Cardiac septum (tissue), 1 donor: ENCODE measurements at places on chromosomes 5 and 9. TPM values are rescaled to one million over a fixed set of nuclear protein-coding genes. Genes with fewer than 3 reads are reported as not detected.

GRCh38 chr9:105438141-105438806 is 9.6 kb upstream of the FSD1L start:
- no peak for DNase-seq

DNA sequence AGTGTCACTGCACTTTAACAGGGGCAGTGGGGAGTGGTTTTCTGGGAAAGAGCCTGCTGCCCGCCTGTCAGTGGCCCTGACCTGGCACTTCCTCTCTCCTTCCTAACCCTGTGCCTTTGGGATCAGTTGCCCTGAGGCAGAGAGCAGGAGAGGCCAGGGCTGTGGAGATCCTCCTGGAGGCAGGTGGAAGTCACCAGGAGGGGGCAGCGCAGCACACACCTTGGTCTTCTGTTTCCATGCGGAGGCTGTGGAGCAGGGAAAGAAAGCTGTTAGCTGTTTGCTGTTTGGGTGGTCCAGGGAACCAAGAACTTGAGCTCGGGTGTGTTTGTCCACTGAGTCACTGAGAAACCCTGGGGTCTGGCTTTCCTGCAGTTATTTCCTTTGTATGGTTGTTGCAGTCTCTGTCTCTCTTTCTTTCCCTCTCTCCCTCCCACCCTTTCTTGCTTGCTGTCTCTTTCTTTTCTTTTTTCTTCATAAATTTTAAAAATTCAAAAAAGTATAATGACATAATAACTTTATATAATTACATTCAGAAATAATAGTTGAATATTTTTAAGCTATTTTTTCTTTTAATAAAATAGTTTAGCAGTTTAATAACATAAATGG is 28.1 kb downstream of the NTRK2 start:
- peak; percentile 78 for DNase-seq

- DNase-seq: no peak
These were observed 224.8 kb downstream of the FAM114A2 start for GRCh38 chr5:153813901-153814300.

- DNase-seq: no peak
These were observed 207.9 kb downstream of the GADD45G start for GRCh38 chr9:89812556-89813181.

DNA sequence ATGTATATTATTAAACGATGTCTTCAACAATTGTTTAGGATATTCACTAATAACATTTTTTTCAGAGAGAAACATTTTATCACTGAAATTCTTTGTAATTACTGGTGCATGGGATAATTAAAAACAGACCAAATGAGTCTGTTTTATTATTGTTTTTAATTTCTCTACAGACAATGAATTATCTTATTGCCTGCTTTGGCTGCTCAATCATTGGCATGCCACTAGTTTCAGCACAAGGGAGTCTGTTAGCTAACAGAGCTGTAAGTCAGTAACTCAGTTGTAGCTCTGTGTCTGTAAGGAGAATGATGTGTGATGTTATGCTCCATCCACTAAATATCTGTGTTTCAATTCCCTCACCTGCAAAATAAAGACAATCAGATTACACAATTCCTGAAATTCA is 443.9 kb downstream of the PRR16 start:
- DNase-seq: no peak

GRCh38 chr9:133861086-133861485 is 122.9 kb upstream of the SARDH start:
- no peak for DNase-seq

GRCh38 chr5:139575751-139576150 is 14.6 kb downstream of the UBE2D2 start:
- DNase-seq: no peak

DNA sequence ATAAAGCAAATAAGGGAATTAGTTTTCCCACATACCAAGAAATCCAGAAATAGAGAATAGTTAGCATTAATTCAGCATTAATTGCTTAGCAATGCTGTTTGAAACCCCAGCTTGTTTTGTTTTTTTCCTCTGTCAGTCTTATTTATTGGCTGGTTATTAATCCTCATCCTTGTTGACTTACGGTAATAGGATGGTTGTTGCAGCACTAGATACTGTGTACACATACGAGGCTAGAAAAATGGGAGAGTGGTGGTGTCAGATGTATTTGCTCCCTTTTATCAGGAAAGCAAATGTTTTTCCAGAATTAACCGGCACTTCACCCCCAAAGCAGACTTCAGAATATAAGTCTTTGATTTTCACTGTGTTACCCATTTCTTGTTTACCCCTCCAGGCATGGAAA is 60.4 kb downstream of the ERBIN start:
- no peak for DNase-seq

DNA sequence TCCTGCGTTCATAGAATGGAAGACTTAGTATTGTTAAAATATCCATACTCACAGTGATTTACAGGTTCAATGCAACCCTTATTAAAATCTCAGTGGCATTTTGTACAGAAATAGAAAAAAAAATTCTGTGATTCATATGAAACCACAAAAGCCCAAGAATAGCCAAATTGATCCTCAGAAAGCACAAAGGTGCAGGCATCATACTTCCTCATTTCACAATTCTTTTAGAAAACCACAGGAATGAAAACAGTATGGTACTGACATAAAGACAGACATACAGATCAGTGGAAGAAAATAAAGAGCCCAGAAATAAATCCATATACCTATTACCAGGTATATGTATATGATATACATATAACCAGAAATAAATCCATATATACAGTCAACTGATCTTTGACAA is 86.8 kb upstream of the MEGF10 start:
- DNase-seq: no peak

DNA sequence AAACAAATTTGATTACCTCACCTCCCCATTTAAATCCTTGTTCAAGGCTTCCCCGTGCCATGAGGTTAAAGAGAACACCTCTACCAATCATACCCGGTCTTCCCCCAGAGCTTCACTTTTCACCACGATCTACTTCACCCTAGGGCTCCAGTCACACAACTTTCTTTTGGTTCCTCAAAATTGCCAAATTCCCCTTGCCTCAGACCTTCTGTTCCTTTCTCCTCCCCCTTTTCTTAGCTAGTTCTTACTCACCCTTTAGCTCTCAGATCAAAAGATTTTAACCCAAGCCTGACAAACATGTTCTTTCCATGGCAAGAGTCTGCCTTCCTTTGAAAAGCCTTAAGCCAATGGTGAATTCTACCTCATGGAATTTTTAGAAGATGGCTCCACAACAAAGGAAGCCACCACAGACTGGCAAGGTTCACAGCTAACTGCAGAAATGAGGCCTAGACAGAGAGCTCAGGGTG is 56.7 kb downstream of the MAPKAP1 start:
- DNase-seq: no peak

DNA sequence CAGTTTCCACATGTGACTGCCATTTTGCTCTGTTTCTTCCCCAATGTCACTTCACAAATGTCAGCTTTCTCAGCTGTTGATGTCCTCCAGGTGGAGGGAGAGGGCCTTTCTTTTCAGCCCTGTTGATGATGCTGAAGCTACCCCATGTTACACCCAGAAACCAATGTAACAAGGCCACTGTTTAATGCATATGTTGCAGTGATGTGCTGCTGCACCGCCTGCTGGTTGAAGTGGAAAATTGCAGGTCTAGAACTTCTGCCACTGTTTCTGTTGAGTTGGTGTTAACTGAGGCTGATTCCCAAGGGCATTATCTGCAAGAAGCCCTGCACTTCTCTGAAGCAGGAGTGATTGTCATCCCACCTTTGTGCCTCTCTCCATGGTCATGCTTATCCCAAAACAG is 428.4 kb downstream of the KDM4C start:
- no peak for DNase-seq

DNA sequence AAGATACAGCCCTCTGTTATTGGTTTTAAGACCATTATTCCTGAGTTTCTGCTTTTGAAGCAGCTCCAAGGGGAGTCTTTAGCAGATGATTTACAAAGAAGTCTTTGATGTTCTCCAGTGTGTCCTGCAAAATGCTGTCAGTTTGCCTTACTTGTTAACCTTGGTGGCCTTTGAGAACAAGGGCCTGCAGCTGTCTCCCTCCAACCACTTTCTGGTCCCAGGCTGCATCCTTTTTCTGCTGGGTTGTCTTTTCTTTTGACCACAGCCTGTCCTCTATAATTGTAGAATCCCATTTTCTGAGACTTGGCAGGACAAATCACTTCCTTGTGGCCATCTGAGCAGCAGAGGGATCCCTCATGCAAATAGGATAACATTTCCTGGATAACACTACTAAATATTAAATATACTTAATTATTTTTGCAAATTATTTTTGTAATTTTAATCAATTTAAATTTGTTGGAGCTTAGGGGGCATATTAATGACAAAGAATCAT is 281.4 kb downstream of the DMRT2 start:
- DNase-seq: no peak

DNA sequence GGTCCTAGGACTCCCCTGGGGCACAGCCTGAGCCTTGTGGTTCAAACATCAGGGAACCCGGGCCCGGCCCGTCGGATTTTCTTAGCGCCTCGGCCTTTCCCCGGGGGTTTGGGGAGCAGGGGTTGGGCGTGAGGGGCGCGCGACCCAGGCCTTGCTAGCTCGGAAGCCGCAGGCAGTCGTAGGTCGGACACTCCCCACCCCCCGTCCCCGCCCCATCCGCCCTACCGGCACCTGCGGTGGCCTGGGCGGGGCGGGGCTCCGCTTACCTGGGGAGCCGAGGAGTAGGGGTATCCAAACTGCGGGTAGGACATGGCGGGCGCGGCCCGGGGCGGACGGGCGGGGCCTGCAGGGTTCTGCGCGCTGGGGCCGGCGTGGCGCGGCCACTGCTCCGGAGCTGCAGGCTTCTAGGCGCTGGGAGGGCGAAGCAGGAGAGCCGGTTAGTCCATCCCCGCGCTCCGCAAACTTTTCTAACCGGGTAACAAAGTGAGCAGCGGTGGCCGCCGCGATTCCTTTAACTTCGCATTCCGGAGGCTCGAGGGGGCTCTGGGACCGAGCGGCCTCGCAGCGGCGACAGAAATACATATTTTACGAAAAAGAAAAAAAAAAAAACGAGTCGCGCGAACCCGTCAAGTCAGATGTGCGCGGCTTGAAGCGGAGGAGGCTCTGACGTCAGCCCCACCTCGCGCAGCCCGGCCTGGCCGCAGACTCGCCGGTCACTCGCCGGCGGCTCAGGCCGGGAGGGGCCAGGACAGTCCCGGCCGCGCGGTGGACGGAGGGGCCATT is at the start of gene IRX4:
Gene IRX4 (minus strand): TSS at position 589 of the 783 bp plus-strand sequence. CDS start 278 bp downstream, at position 311.
- no peak for DNase-seq

DNA sequence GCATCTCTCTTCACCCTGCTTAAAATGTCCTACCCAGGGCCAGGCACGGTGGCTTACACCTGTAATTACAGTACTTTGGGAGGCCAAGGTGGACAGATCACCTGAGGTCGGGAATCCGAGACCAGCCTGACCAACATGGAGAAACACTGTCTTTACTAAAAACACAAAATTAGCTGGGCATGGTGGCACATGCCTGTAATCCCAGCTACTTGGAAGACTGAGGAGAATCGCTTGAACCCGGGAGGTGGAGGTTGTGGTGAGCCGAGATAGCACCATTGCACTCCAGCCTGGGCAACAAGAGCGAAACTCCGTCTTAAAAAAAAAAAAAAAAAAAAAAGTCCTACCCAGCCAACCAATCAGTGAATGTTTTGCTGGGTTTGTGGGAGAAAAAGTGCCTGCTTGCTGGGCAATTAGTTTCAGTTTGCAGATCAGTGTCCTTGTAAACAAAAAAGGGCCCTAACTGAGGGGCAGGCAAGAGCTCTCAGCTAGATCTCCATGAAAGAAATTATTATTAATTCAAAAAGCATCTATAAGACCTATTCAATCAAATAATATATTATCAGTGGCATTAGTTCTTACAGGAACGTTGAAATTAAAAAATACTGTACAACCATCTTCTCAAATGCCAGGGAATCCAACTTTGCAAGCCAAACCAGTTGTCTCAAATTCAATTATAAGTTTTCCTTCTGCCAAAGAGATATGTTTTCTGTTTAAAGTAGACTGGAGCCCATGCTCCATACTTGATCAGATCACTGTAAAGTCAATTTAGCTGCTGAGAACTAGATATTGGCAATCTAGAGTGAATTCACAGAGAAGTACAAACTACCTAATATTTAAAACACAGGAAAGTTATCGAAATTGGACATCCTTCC is 3.9 kb downstream of the MEGF9 start:
- DNase-seq: no peak

Gene REXO4
- 12.2 TPM for total RNA-seq

Gene RNF14
- total RNA-seq: 104 TPM

Gene RNF224
- total RNA-seq: not detected

Gene ANKRD33B
- total RNA-seq: 15.2 TPM

Gene AK8
- 0.13 TPM for total RNA-seq

Gene ERMP1
- total RNA-seq: 16.8 TPM

Gene FBLL1
- total RNA-seq: 1.5 TPM

Gene BRINP1
- total RNA-seq: 1.7 TPM

Gene PPP3R2
- not detected for total RNA-seq
